CD8-positive, alpha-beta T cell (primary cell): ENCODE measurements at places on chromosomes 6 and 20.

GRCh38 chr20:13909067-13909466 is 81.3 kb downstream of the SEL1L2 start:
- DNase-seq = no peak

GRCh38 chr6:15359335-15359862 is 113.5 kb downstream of the JARID2 start:
- DNase-seq = no peak

DNA sequence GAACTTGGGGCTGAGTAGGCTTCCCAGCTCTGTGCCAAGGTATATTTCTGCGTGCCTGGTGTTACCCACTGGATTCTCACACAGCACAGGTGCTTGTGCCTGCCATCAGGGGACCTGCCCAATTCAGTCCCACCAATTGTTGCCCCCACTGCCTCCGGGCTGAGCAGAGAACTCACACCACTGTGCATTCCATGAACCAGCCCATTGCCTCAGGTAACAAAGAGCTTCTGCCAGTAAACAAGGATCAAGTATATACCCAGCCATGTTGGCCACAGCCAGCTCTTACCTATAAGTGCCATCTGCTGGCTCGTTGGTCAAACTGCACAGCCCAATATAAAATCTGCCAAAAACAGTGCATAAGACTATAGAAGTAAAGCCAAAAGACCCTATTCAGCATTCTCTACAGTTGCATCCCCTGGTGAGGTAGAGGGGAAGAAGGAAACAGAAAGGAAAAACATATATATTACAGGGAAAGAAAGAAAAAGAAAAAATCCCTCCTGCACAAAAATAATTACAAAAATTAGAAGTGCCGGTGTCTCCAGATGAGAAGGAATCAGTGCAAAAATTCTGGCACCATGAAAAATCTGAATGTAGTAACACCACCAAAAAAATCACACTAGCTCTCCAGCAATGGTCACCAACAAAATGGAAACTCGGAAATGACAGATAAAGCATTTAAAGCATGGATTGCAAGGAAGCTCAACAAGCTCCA is 241.4 kb downstream of the IBTK start:
- no peak for DNase-seq

GRCh38 chr6:22622351-22622750 is 53.0 kb downstream of the HDGFL1 start:
- no peak for DNase-seq

- no peak for DNase-seq
Observed at GRCh38 chr6:88529726-88530125, 363.6 kb upstream of the CNR1 start.

- no peak for DNase-seq
Observed at GRCh38 chr6:159833556-159833955, 33.5 kb downstream of the PNLDC1 start.

DNA sequence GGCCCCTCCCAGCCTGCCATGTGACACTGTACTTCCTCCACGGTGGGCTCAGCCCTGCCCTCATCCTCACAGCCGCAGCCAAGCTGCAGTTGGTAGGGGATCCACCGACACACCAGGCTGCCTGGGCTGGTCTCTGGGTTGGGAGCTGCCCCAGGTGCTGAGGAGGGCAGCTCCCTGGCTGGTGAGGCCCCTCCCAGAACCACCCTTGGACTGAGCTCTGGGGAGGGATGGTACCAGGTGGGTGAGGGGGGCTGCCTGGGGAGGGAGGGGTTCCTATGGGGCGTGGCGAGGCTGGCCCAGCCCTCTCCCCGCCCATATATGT is 185 bp upstream of the TNFRSF6B start:
- peak; percentile 61 for DNase-seq

DNA sequence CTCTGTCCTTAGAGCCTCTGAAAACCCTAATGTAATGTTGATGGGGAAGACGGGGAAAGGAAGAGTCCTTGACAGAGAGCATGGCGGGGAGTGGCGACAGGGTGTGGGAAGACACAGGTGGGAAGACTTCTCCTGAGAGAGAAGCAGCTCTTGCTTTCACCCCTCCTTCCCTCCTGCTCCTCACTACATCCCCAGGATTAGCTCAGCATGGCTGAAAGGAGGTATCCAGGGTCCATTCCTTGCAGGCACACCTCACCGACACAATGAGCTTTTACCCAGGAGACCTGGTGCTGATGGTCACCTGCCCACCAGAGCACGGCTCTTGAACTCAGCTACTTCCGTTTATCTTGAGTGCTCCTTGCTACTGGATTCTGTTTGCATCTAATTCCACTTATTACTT is 469.3 kb downstream of the CDH26 start:
- no peak for DNase-seq

- no peak for DNase-seq
Observed at GRCh38 chr6:161074496-161075121, 83.0 kb downstream of the MAP3K4 start.

DNA sequence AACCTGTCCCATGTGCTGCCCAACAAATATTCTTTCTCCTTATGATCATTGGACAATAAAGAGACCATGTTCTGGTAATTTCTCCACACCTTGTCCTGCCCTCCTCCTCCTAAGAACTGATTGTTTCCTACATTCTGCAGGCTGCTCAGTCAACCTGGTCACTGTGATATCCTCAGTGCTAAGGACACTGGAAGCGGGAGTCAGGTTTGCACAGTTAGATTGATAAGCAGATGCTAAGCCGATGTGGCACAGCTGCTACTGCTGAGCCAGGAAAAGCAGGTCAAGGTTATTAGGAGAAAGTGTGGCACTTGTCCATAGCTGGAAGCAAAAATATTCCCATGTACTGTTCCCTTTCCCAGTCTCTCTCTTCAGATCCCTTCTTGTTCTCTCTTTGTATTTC is 154.8 kb downstream of the TFAP2B start:
- DNase-seq = no peak
